ENCODE measurements at places on chromosomes 7 and 10. TPM values are rescaled to one million over a fixed set of nuclear protein-coding genes. Genes with fewer than 3 reads are reported as not detected.

GRCh38 chr10:17685233-17685840, 41.4 kb downstream of the STAM start:
- no peak for DNase-seq

- no peak for DNase-seq
Observed at GRCh38 chr10:21757185-21757901, 223.3 kb downstream of the MLLT10 start.

- DNase-seq: no peak
Observed at GRCh38 chr7:152459724-152460251, 24.0 kb upstream of the KMT2C start.

DNA sequence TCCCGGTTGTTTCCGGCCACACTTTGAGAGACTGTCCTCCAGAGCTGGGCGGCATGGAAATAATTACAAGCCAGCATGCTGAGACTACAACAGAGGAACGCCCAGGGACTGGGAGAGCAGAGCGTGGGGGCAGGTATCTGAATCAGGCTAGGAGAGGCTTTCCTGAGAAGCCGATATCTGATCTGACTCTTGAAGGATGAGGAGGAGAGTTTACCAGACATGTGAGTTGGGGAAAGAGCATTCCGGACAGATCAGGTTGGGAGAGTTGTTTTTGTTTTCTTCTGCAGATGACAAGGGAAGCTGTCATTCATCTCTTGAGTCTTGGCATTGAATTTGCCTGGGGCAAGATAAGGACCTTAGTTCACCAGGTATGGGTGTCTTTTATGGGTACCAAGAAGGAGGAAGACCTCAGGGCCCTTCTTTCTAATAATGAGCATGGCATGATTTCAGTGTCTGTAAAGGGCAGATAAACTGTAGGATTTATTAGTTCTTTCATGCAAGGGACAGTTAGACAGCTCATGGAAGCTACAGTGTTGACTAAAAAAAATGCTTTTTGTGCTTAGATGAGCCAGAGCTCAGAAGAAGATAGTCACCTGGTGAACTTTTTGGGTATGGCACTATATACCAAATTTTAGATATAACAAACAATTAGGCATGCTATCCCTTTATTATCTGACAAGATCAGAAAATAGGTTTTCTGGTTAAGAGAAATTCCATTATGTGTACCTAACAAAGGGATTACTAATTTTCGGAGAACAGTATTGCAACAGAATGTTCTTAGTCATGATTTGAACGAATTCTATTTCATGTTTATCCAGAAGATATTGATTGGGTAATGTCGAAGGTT, 36.2 kb downstream of the WBP1L start:
- DNase-seq: peak; percentile 84

DNA sequence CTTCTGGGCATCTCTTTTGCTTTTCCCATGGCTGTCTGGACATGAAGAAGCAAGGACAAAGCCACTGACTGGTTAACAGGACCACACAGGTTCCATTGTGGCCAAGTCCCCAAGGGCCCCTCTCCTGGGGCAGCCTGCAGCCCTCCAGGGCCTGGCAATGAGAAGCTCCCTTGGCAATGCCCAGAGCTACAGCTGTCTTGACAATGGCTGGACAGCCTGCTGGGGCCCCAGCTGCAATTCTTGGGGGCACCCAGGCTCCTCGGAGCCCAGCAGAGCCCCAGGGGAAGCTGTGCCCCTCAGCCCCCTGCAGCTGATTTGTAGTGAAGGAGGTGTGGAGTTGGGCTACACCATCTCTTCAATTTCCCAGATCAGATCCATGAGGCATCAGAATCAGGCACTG, 384.9 kb upstream of the PODXL start:
- DNase-seq: no peak

DNA sequence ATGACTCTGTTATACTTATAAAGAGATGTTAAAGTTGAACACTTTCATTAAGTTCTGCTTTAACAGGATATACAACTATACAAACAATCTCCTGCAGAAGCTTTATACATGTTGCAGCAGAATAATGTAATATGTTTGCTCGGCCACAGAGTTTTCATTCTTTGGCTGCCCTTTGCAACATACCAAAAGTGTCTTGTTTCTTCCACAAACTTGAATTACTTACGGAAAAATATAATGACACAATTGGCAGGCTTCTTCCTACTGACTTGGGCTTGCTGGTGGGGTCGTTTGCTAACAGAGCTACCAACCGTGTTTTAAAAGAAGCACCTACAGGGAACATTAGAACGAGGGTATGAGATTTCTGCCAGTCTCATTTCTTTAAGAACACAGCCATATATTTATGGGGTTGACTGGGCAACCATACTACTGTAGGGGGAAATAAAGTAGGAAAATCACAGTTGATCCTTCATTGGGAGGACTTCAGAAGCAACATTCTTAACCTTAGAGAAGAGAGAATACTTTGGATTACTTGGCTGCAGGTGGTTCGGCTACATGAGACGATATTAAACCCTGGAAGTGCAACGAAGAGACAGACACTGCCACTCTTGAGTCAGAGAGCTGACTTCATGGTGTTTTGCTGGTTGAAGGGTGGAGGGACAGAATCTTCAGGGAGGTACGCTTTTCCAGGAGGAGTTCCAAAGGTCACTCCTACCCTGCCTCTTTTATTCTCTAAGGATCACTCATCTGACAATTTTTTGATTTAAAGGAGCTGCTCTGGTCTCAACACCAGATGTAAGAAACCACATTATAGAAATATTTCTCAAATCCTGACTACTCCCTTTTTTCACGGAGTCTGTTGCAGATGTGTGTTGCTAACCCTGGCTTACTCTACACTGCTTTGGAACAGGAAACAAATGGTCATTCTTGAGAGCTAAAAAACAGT, 123.9 kb downstream of the SEMA3C start:
- no peak for DNase-seq

GRCh38 chr10:29534590-29534989, 100.2 kb downstream of the SVIL start:
- no peak for DNase-seq

- DNase-seq: no peak
Observed at GRCh38 chr10:98254234-98254974, 13.6 kb downstream of the LOXL4 start.

DNA sequence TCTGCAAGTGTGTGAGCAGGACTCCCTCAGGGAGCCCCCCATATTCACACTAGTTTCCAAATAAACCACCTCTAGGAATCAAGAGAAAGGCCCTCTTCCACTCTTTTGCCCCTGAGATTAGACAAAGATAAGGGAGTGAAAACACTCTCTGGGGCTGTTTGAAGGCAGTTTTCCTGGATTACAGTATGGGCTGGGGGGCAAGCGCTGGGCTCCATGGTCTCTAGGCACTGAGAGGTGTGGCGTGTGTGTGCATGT, 1.0 kb downstream of the AQP1 start:
- DNase-seq: no peak

The ABHD11 gene
- total RNA-seq: 24.0 TPM

DNA sequence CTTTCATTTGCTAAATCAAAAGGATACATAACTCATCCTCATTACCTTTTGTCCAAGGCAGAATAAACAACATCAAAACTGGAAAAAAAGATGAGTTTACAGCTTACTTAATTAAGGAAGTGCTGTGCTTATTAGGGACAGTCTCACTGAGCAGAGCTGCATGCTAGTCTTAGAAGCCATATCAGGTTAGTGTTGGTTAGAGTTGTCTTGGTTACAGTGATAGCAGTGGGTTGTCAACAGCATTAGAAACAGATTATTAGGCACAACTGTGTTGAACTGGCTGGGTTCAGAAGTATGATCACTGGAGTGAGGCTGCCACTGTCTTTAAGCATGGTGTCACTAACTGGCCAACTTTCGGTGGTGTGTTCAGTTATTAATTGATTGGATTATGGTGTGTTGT, 503.9 kb upstream of the IGFBP3 start:
- DNase-seq: no peak

GRCh38 chr7:43977525-43977924, 20.2 kb upstream of the SPDYE1 start:
- DNase-seq: no peak

GRCh38 chr10:10542477-10542876, 475.2 kb upstream of the CELF2 start:
- DNase-seq: peak; percentile 13

The LRRC17 gene
- total RNA-seq: 0.27 TPM

- peak; percentile 50 for DNase-seq
Observed at GRCh38 chr10:85524001-85524666, 842.5 kb downstream of the GRID1 start.

Data from foreskin keratinocyte (primary cell).